ENCODE measurements at places on chromosomes 3 and 15. TPM values are rescaled to one million over a fixed set of nuclear protein-coding genes. Genes with fewer than 3 reads are reported as not detected.

TRAIP gene
- 5.8 TPM for polyA plus RNA-seq

- DNase-seq: no peak
Measured at GRCh38 chr3:67045711-67046465, 47.8 kb downstream of the KBTBD8 start.

- no peak for DNase-seq
Measured at GRCh38 chr3:170130532-170130931, 51.0 kb downstream of the PHC3 start.

P2RY1 gene
- polyA plus RNA-seq: 6.2 TPM

GRCh38 chr15:41855261-41855961, 16.8 kb downstream of the PLA2G4B start:
- DNase-seq: peak; percentile 64
